GM13976 (cell line): ENCODE measurements at places on chromosomes 3 and 15.
A peak's percentile ranks its signal among the peaks of the same experiment; 100 is the strongest.

DNA sequence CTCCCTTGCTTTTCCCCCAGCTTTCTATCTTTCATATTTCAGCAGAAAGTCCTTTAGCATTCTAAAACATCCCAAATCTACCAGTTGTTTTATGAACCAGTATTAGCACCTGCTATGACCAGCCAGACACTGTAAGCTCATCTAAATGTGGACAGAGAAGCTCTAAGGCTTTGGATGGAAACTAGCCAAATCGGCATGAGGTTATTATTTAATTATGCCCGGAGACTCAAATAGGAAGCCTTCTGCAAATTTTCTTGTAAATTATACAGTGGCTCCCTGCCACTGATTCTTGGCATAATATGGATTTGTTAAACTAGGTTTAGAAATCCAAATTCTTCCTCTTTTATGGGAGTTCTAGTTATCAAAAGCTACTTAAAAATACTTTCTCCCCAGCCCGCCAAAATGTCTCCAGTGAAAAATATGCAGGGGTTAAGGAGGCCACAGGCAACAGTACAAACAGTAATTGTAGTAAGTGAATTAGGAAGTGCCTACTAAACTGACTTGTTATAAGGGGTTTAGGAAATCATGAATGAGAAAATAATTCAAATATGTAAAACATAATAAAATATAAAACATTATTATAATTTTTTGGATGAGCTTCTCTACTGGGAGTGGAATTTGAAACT lies 15.4 kb downstream of the MYH15 start:
- DNase-seq, result no peak

DNA sequence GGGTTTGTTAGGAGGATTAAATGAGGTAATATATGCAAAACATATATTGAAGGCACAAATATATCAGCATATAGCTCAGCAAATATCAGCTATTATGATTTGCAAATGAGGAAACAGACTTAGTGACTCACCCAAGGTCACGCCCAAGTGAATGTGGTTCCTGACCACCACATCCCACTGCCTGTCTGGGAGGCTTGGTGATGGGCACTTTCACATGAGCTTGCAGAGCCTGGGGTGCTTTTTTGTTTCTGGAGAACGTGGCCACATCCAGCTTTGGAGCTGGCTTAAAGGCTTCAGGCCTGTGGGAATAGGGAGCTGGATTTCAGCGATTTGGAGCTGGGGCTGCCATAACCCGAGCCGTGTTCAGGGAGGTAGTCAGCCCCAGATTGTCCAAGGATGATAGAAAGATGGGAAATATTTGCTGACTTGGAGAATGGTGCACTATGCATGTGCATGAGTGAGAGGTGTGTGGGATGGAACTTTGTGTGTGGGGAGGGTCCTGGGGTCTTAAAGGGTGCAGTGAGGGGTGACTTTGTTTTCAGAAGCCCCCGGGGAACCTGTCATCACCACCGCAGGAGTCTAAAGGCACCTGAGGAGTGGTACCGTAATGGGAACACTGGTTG lies 12.0 kb upstream of the FGD5 start:
- DNase-seq, result no peak

DNA sequence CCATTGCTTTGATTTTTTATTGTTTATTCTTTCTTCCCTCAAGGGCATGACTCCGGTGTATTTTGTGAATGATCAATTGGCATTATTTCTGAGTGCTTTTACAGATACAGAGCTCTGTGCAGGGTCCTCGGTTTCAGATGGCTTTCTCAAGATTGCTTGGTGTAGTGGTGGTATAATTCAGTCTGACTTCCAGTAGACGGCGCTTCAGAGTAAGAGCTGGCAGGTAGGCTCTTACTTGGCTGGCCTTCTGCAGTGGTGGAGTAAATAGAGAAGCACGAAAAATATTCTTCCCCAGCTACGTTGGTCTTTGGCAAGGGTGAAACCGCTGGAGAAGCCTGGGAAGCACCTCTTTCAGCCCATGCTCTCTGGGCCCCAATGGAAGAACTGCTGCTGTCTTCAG lies 723.0 kb upstream of the BCHE start:
- DNase-seq, result no peak

DNA sequence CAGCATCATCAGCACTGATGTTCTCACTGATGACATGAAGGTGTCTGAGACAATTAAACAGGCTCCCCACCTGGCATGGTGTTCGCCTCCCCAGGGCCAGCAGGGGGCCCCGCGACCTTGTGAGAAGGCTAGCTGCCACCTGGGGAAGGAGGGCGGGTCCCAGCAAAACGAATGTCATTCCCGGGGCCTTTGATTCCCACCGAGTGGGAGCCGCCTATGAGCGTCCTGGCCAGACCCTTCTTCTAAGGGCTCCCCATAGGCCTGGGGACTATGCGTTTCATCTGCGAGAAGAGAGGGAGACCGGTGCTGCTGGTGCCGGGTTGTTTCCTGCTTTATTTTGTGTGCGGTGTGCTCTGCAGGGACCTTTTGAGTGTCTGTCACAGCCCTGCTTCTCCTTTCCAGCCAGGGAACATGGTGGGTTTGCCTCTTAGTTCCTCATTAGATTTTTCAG lies 20.5 kb upstream of the MINDY4B start:
- DNase-seq, result peak; percentile 69
